ENCODE measurements at places on chromosomes 3 and 15. TPM values are rescaled to one million over a fixed set of nuclear protein-coding genes. Genes with fewer than 3 reads are reported as not detected.

DNA sequence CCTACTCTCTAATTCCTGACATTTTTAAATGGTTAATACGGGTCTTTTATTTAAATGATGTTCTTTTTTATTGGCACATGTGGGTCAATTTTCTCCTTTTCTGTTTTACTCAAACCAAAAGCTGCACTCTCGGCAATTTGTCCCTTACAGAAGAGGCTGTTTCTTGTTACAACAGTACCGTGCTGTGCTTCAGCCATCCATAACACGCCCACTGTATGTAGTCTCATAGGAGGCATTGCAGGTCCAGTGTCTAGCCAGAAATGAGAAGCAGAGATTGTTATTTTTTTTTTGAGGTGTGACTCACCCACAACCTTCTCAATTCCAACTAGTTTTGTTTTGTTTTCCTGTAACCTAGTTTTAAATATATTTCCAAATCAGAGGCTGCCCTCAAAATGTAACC is 164.6 kb downstream of the GMNC start:
- H3K4me3 ChIP-seq: no peak overlapping the region
- no peak for DNase-seq
- peaks cover 11% of the 10 kb centered on the region for H3K27me3 ChIP-seq
- H3K27ac ChIP-seq: no peak overlapping the region

DNA sequence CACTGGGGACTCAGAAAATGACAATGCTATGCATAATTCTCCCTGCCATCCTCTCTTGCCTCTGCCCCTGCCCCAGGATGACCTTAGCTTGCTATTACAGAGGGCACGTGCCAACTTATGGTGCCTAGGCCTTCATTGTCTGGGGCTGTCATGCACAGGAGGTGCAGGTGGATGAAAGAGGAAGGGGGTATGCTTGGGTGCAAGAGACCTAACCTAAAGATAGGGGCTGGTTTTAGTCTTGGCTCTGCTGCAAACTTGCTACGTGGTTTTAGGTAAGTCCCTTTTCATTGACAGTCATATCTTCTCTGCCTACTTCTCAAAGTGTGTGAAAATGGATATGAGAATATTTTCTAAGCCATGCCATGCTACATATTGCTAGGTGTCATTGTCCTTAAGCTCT is 161.3 kb downstream of the EPHB1 start:
- no peaks in the 10 kb centered on the region for H3K4me1 ChIP-seq
- no peak overlapping the region for H3K4me3 ChIP-seq
- DNase-seq: no peak
- H3K36me3 ChIP-seq: no peaks in the 10 kb centered on the region
- peaks cover 2% of the 10 kb centered on the region for H3K27me3 ChIP-seq

ULK4 gene
- total RNA-seq: 9.5 TPM

ROPN1 gene
- total RNA-seq: not detected

SMAD6 gene
- 0.29 TPM for total RNA-seq

Data from activated CD8-positive, alpha-beta memory T cell treated with anti-CD3 and anti-CD28 coated beads, Interleukin-2, amount 10 ng/mL, durations not matched to agents 7 days and 5 days (primary cell).